ENCODE measurements at places on chromosomes 12 and 14. TPM values are rescaled to one million over a fixed set of nuclear protein-coding genes. Genes with fewer than 3 reads are reported as not detected.

DNA sequence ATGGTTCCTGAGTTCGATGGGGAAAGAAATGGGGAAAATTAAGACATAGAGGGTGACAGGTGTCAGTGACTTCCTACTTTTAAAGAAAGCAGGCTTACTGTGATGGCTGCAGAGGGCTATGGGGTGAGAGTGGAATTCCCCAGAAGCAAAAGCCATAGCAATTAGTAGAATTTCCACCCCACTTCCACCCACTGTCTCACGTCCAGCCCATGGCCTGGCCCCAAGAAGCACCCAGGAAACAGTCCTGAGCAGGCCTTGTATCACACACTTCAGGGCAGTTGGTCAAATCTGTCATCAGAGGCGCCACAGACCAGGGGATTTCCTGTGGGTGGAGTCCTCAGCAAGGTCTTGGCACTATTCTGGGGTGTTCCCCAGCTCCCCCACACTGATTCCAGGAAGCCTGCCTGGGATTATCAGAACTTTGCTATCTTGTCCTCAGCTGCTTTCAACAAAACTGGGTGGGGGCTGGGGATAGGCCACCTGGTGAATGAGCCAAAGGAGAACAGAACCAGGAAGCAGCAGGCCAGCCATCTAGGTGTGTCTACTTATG lies 120.1 kb upstream of the CCND2 start:
- no peak for DNase-seq

DNA sequence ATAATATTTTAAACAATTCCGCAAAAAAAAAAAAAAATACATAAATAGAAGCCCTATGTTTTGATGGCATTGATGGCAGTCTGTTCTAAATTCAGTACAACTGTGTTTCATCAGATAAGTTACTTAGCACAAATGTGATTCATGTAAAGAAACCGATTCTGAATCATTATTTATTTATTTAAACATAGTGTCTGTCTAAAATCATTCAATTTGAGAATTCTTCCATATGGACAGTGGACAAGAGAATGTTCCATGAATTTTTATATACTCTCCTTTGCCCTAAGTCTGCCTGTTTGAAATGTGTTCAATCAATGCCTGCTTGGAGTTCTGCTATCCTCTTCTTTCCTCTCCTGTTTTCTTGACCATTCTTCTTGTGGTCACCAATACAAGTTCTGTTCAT lies 126.5 kb downstream of the PDE3A start:
- DNase-seq: no peak

DNA sequence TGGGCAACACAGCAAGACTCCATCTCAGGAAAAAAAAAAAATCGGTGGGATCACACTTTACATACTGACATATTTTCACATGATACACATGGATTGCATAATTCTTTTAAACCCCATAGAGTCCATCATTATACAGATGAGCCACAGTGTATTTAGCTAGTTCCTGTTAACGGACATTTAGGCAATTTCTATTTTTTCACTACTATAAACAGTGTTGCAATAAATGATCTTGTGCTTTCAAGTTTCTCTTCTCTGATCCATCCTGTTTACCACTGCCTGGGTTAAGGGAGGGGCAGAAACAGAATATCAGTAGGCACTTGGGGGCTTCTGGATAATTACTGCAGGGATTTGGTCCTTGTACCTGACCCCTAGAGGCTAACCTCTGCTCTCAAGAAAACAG lies 43.4 kb upstream of the SPTLC2 start:
- no peak for DNase-seq

The NGB gene
- not detected for total RNA-seq

- no peak for DNase-seq
Observed at GRCh38 chr12:2064071-2064507, 11.3 kb downstream of the CACNA1C start.

DNA sequence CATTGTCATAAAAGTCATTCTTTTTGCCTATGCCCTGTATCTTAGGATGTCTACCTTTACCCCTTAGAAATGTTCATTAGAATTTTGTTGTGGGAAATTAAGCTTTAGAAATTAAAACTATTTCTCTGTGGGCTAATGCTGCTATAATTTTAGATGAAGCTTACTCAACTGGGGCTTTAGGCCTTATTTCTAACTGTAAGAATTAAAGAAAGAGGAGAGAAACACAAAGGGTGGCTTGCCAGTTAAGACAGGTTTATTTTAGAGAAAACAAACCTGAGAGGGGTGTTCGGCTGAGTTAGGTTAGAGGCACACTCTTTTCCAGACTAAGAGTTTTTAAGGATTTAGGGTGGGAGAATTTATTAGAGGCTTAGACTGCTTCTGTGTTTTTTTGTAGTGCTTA lies 6.4 kb downstream of the TRIP11 start:
- no peak for DNase-seq

GRCh38 chr14:105517096-105517495 lies 9.3 kb upstream of the TMEM121 start:
- DNase-seq: no peak

The NRIP2 gene
- not detected for total RNA-seq

Data from NCI-H460 (cell line).